ENCODE measurements at places on chromosomes 2 and 18.
A peak's percentile ranks its signal among the peaks of the same experiment; 100 is the strongest.

DNA sequence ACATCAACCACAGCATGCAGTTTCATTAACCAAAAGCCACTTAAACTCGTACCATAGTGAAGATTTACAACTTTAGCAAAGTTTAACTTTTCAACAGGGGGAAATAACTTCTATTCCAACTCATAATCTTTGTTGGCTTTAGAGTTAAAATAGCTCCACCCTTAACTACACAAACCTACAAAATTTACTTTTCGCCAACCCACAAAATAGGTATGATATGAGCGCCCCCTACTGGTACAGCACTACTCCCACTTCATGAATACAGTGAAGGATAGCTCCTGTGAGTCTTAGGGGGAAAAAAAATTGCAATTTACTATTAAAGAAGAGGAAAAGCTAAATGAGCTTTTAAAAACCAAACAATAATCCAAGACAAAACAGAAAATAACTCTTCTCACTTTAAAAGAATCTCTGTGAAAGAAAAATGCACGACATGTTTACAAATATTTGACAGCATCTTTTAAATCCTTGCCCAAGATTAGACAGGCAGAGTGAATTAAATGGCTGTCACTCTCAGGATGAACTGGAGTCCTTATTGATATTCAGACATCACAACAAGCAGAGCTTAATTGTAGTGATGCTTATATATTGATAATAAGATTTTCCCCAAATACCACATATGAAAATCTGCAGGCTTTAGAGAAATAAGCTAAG lies 32.2 kb downstream of the TMEFF2 start:
- DNase-seq, result peak; percentile 74

GRCh38 chr2:173766537-173767289 lies 198.5 kb downstream of the SP3 start:
- no peak for DNase-seq

GRCh38 chr2:184689638-184690037 lies 91.3 kb downstream of the ZNF804A start:
- no peak for DNase-seq

DNA sequence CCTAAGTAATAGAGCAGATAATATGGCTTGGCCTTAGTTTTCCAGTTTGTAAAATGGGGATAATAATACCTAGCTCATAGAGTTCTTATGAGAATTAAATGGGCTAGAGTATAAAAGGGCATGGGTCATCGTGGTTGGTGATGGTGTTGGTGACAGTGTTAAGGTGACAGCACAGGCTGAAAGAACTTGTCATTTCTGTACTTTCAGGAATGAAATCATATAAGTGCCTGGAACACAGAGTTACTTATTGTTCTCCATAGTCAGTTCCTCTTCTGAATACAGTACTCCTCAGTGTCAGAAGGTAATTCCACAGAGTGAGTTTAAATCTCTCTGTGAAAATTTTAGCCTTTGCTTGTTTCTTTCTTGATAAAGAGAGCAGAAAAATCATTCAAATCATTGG lies 42.4 kb downstream of the KIF5C start:
- no peak for DNase-seq

GRCh38 chr2:74922592-74923227 lies 35.7 kb upstream of the POLE4 start:
- no peak for DNase-seq

DNA sequence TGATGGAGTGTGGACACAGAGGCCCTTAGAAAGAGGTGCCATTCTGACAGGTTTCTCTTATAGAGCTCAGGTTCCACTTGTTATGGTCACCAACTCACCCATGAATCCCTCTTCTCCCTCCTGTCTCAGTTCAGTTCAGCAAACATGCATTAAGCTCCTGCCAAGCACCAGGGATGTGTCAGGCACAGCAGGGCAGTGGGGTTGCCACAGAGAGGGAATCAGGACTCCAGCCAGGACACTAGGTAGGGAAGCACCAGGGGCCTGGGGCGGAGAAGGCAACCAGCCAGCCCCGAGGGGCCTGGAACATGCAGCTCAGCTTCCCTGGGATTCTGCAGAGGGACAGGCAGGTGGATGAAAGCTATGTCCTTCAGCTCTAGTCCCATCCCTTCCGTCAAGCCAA lies 44.6 kb downstream of the TOGARAM2 start:
- DNase-seq, result no peak

GRCh38 chr18:69948919-69949537 lies 1.4 kb upstream of the CD226 start:
- DNase-seq, result peak; percentile 9

- no peak for DNase-seq
These were observed 1041.0 kb upstream of the NRXN1 start for GRCh38 chr2:52072949-52073348.

DNA sequence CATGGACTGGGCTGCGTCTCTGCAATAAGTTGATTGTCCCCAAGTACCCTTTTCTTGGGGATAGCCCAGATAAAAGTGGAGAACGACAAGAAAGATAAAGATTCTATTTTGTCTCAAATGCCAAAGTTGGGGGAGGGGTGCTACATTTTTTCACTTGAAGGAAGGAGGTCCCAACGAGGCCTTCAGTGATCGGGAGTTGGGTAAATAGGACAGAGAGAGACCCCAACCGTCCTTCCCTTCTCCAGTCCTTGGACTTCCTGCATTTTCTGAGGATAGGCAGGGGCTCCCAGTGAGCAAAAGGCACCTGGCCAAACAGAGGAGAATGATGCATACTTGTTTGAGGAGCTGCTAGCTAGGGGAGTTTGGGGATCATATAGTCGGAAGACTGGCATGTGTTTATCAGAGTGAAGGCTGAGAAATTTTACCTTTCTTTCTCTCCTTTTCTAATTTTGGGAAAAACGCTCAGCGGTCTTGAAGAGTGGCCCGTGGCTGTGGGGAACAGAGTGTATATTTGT lies 3.5 kb upstream of the EN1 start:
- no peak for DNase-seq

DNA sequence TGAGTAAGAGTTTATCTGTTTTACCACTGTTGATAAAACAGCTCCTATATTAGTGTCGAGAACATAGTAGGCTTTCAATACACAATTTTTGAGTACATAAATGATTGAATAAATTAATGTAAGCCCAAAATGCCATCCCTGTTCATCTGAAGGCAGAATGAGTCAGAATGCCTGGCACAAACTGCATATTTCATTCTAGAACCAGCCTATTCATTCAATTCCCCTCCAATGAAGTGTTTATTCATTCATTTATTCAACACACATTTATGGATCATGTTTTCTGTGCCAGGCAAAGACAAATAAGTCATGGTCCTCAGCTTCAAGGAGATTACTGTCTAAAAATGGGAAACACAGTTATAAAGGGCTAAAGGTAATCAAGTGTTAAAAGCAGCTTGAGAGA lies 22.8 kb upstream of the LCLAT1 start:
- DNase-seq, result no peak

- no peak for DNase-seq
These were observed 62.0 kb downstream of the HNRNPLL start for GRCh38 chr2:38540580-38541286.

GRCh38 chr2:238106339-238106697 lies 6.2 kb downstream of the ESPNL start:
- no peak for DNase-seq

DNA sequence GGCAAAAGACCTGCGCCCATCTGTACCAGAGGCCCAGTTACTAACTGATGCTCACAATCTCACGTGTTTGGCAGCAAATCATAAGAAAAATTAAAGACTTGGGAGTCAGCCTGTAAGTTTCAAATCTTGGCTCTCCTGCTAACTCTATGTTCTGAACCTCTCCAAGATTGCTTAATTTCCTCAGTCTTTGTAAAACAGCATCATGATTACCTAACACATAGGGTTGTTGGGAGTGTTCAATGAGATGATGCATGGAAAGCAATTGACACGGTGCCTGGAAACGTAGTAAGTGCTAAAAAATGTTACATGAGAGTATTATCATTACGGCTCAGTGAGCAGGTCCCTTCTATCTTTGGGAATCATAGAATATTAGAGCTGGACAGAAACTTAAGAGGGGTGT lies 497.6 kb upstream of the TCF4 start:
- DNase-seq, result peak; percentile 71

GRCh38 chr2:215107216-215108056 lies 31.0 kb downstream of the ABCA12 start:
- DNase-seq, result no peak

DNA sequence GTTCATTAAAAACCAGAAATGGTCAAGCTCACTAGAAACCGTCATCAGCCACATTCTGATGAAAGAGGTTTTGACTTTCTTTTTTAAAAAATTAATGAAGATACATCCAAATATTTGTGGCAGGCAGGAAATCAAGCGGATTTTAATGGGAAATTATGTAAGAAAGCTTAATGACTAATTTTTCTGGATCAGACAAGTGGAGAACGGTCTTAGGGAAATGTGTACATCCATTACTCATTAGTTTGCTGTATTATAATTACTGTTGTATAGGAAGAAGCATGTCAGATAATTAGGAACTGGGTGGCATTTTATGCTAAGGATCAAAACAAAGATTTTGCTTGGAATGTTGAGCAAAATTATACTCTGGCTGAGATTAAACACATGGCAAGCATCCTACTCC lies 39.4 kb downstream of the AGAP1 start:
- no peak for DNase-seq

DNA sequence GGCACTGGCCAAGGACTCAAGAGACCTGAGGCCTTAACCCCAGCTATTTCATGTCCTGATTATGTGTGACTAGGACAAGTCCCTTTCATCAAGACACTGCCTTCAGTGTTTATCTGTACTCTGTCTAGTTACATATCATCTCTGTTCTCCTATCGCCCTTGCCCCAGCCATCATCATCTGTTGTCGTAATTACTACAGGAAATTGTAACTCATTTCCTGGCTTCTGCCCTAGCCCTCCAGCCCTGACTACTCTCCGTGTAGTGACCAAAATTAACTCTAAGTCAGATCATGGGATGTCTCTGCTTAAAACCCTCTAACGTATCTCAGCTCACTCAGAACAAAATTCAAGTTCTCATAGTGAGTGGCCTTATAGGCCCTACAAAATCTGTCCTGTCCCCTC lies 49.3 kb upstream of the LAPTM4A start:
- no peak for DNase-seq

DNA sequence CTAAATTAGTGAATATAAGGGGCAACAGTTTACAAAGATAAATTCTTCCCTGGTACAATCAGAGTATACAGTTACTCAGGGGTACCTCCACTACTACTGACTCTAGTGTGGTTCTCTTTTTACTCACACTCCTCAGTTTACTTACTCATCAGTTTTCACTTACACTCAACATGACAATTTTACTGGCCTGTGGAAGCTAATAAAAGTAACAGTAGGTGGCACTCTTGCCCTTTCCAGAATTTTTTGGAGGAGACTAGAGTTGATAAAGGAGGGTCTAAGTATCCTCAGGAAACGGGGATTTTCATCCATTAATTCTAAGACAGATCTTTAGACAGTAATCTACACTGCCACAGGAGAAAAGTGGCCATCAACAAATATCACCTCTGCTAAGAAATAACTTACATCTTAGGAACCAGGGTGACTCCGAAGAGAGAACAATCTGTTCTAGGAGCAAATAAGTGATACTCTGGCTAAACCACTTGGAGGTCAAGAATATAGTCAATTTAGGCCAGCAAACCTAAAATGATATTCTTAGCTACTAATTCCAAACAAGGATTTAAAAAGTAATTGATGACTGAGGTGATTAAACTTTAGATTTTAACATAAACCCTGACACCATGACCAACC lies 61.3 kb downstream of the ATL2 start:
- DNase-seq, result peak; percentile 29

DNA sequence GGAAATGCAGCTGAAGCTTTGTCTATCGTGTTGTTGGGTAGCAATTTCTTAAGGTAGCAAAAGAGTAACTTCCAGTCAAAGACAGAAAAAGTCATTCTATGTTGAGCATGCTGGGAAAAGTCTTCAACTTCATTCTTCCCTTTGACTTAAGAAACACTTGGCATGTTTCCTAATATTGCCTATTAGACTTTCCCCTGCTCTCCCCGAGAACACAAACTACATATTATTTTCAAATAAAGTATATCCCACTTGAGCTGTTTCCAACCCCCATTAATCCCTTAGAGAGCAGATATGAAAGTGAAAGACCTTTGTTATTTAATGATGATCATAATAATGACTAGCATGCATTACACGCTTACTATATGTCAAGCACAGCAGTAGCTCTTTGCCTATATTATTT lies 136.0 kb upstream of the SPOPL start:
- no peak for DNase-seq

- DNase-seq, result no peak
These were observed 6.8 kb upstream of the COLEC11 start for GRCh38 chr2:3588084-3588483.

DNA sequence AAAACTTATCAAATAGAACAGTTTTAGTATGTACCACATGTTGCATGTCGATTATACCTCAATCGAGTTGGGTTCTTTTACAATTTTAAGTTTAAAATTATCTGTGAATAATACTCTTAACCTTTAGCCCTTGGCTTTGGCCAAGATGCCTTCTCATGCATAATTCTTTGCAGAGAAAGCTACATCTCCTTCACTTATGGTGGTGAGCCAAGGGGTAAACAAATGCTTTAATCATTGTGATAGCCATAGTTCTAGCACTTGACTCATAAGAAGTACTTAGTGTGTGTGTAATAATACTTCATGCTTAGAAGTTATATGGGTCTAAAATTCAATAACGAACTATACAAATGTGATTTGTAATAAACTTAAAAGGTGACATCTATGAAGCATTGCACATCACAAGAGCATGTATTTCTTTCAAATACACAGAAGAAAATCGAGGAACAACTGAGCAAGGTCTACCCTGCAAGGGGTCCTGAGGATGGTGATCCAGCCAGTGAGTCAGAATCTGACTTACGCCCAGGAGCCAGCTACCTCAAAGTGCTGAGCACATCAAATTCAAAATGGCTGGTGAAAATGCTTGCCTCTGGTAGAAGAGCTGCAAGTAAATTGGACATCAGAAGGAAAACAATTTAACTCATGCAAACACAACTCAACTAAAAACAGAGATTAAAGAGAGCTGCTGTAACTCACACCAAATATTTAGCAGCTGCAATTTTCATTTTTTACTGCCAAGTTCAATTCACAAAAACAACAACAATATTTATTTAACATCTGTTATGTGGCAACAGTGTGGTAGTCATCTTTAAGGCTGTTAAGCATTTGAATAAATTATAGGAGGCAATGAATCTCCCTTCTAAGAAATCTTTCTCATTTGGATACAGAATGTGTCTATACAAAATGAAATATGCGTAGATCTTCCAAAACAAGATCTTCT lies 23.8 kb upstream of the TTC39C start:
- no peak for DNase-seq

DNA sequence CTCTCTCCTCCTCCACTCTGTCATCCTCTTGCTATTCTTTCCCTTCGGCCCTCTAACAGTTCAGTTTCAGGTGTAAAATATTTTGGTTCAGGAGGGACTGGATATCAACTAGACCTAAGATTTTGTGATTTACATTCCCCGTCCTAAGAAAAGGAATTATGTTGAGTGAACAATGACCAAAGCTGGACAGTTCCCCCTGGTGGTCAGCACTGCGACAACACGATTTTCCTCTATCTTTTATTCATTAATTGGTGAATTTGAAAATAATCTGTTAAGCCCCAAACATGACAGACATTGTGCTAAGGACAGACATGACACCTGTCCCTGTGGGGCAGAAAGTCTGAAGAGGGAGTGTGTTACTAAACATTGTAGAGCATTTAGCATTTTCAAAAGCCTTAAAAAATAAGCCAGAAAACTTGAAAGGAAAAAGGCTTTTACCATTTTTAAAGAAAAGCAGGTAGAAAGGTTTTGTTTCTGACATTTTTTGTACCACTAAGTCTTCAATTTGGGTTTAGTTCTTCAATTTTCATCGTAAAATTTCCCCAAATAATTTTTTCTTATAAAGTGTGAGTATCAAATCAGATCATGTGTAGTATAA lies 28.4 kb upstream of the GTF2A1L start:
- peak; percentile 55 for DNase-seq

- DNase-seq, result no peak
These were observed 13.3 kb downstream of the LGALSL start for GRCh38 chr2:64467096-64467843.
